ENCODE measurements at places on chromosomes 11 and 22.

GRCh38 chr11:123702139-123702538 lies 39.3 kb downstream of the ZNF202 start:
- DNase-seq = no peak

- DNase-seq = no peak
These were observed 48.4 kb upstream of the POLD3 start for GRCh38 chr11:74543991-74544390.

- no peak for DNase-seq
These were observed 3.4 kb downstream of the FAM83F start for GRCh38 chr22:39997939-39998726.

GRCh38 chr11:46307785-46308341 lies 30.4 kb downstream of the CREB3L1 start:
- no peak for DNase-seq
